ENCODE measurements at places on chromosomes 12 and 14.

DNA sequence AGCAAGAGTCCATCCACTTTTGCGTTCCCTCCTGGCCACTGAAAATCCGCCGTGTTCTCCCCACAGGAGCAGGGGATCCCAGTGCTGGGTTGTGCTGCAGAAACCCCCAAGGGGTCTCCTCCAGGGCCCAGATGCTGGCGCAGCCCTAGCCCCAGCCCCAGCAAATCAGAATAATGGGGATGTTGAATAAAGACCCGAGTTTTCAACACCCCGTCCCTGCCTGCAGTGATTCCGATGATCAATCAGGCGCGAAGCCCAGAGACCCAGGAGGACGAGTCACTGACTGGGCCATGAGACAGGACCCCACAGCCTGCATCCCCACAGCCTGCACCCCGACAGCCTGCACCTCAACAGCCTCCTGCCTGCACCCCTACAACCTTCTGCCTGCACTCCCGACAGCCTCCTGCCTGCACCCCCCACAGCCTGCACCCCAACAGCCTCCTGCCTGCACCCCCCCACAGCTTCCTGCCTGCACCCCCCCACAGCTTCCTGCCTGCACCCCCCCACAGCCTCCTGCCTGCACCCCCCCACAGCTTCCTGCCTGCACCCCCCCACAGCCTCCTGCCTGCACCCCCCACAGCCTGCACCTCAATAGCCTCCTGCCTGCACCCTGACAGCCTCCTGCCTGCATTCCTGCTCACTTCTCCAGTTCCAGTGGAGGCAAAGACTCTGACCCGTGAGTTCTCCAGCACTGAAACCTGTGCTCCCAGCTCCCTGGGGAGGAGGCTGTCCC is 37.2 kb downstream of the TNFAIP2 start:
- DNase-seq: no peak

- no peak for DNase-seq
These were observed 3.9 kb downstream of the PALS1 start for GRCh38 chr14:67245104-67245503.

- no peak for DNase-seq
These were observed 14.4 kb downstream of the TSPAN9 start for GRCh38 chr12:3091382-3092241.

DNA sequence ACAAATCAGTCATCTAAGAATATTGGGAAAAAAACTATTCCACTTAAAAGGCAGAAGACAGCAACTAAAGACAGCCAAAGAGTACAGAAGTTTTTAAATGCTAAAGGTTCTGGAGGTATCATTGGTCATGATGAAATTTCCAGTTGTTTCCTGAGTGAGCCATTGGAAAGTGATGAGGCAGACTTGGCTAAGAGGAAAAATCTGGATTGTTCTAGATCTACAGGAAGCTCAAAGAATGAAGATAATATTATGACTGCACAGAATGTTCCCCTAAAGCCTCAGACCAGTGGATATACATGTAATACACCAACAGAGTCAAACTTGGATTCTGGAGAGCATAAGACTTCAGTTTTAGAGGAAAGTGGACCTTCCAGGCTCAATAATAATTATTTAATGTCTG is 22.8 kb downstream of the GALNT4 start:
- DNase-seq: no peak

DNA sequence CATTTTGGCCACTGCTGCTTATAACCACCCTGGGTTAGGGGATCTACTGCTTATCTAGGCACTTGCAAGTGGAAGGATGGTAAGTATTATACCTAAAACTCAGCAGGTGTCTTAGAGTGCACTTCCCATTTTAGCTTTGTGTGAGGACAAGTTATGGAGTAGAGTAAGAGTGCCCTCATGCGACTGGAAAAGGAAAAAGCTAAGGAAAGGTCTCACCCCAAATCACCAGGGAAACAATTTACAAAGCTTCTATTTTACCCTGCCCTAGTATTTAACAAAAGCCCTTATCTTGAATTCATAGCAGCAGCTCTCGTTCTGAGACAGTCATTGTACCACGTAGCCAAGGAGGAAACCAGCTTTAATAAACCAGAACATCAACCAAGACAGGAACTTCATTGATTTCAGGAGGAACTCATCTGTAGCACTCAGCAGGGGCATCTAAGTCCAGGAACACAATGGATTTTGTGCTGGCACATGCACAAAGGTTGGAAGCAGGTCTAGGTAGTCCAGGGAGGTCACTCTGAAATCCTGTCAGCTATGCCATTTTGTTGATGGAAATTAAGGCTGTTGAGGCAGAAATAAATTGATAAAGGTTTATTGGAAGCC is 2.9 kb downstream of the RDH12 start:
- DNase-seq: no peak

- DNase-seq: no peak
These were observed 201.1 kb downstream of the ITPR2 start for GRCh38 chr12:26631846-26632245.

- DNase-seq: no peak
These were observed 4.9 kb downstream of the TGM1 start for GRCh38 chr14:24258119-24258518.

GRCh38 chr14:24279301-24280186 is 8.1 kb upstream of the RABGGTA start:
- no peak for DNase-seq

DNA sequence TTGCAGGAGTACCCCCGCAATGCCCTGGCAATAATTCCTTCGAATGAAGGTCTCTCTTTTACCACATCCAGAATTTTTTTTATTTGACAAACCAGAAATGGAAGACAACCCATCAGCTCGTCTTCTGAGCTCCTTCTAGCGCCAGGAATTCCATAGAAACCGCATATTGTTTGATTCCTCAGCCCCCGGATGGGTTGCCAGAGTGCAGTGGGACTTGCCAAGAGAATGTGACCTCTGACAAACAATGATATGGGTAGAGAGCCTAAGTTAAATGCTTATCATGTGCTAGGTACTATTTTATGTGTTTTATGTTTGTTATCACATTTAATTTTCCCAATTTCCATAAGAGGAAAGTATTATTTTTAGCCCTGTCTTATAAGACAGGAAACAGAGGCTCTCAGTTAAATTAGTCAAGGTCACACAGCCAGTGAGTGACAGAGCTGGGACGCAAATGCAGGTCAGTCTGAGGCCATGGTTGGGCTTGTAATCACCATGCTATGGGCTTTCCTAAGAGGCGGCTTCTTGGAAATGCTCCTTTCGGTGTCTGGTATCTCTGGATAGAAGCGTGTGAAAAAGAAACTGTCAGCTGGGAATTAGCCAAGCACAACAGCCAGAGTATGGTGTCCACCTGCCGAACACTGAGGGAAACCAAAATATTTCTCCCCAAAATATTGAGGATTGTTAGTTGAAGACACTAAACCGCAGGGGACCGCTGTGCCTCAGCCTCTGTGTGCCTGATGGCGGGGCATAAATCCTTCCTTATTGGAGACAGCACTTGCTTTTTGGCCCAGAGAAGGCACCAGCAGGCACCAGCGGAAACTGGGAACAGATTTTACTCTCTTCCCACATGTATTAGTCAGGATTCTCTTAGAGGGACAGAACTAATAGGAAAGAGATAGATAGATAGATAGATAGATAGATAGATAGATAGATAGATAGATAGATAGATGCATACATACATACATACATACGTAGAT is 29.4 kb upstream of the ETFBKMT start:
- DNase-seq: no peak

DNA sequence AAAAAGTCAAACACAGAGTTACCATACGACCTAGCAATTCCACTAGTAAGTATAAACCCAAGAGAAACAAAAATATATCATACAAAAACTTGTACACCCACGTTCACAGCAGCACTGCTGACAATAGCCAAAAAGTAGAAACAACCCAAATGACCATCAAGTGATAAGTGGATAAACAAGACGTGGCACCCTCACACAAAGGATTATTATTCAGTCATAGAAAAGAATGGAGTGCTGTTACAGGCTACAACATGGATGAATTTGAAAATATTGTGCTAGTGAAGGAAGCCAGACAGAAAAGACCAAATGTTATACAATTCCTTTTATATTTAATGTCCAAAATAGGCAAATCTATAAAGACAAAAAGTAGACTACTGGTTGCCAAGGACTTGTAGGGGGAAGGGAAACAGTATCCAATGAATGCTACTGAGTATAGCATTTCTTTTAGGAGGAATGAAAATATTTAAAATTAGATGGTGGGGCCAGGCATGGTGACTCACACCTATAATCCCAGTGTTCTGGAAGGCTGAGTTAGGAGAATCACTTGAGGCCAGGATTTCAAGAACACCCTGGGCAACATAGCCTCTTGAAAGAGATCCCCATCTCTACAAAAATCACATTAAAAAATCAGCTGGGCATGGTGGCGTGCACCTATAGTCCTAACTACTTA is 41.9 kb downstream of the SPTLC2 start:
- DNase-seq: no peak

- no peak for DNase-seq
These were observed 83.1 kb downstream of the ANO6 start for GRCh38 chr12:45298721-45299692.

- no peak for DNase-seq
These were observed 123.5 kb downstream of the CAPZA3 start for GRCh38 chr12:18861287-18861858.

DNA sequence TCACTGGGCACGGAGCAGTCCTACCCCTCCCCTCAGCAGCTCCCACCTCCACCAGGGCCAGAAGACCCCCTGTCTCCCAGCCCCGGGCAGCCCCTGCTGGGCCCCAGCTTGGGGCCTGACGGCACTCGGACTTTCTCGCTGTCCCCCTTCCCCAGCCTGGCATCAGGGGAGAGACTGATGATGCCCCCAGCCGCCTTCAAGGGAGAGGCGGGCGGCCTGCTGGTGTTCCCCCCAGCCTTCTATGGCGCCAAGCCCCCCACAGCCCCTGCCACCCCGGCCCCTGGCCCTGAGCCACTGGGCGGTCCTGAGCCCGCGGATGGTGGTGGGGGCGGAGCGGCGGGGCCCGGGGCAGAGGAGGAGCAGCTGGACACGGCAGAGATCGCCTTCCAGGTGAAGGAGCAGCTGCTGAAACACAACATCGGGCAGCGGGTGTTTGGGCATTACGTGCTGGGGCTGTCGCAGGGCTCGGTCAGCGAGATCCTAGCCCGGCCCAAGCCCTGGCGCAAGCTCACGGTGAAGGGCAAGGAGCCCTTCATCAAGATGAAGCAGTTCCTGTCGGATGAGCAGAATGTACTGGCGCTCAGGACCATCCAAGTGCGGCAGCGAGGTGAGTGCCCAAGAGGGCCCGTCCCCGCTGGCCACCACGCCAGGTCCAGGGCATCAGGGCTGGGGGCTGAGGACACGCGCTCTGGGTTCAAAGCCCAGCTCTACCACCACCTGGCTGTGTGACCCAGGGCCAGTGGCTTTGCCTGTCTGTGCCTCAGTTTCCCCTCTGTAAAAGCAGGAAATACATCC is 58.6 kb downstream of the PHETA1 start:
- no peak for DNase-seq

GRCh38 chr12:6843118-6843902 is 2.6 kb downstream of the GNB3 start:
- no peak for DNase-seq

DNA sequence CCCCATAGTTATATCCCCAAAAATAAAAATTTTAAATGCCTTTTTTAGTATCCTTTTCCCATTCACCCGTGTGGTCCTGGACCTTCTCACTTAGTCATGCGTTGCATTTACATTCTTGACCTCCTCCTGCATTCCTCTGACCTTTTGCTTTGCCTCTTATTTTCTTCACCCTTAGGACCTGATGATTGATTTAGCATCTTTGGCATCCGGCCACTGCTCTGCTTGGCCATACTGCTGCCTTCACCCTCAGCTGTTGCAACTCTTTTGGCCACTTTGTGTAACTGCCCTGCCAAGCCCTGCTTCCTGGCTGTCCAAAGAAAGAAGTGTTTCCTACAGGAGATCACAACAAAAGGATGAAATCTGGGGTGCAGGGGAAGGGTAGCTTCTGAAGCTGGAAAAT is 48.8 kb upstream of the SLC38A4 start:
- DNase-seq: no peak

DNA sequence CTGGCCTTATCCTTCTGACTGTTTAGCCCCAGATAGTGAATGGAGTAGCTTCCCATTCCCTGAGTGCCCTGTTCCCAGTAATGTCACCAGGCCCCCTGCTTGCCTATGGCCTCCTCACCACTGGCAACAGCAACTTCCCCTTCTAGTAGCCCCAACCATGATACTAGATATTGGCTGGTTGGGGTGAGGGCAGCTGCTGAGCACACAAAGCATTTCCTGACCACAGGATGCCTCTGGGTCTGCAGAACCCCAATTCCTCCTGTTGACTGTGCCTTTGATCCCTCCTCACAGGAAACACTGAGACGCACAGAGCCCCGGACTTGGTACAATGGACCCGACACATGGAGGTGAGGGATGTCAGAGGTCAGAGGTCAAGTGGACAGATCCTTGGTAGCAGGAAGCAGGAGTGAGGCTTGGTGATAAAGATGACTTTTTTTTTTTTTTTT is 597 bp downstream of the SOAT2 start:
- no peak for DNase-seq

- DNase-seq: no peak
These were observed 41.8 kb upstream of the CORO1C start for GRCh38 chr12:108772891-108773797.

DNA sequence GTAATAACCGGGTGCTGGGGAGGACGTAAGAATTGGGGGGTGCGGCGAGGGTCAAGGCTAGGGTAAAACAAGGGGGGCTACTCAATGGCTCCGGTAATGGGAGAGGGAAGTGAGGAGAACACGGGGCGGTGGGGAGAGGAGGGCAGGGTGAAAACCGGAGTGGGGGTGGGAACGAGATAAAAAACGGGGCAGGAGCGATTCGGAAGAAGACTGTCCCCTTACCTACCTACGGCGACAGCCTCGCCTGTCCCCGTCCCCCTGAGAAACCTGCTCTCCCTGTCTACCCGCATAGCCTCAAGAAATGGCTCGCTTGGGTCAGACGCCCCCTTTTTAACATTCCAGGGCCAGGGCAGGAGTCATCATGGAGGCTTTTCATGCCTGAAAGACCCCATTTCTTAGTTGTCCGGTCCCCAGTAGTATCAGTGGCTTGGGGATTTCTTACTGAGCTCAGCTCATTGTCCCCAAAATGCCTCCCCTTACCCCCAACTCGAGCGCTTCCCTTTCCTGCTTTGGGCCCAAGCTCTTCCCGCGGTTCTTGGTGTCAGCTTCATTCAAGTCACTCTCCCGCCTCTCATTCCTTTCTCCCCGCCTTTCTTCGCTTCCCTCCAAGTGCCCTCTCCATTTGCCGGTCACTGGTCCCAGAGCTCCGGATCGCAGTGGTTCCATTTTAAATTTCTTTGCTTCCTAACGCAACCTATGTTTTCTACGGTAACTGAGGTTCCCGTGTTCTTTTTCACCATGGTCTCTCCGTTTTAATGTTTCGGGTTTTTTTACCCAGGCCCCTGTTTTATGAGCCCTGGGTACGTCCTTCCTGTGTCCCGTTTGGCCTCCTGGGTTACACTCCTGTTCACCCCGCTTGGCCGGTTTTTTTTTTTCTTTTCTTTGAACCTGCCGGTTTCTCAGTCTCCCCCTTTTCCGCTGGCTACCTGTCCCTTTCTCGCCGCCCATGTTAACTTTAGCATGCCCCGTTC is 1.2 kb upstream of the WSB2 start:
- no peak for DNase-seq

GRCh38 chr14:36420149-36420687 is 99.8 kb upstream of the MBIP start:
- no peak for DNase-seq
